ENCODE measurements at places on chromosomes 1 and 21.

DNA sequence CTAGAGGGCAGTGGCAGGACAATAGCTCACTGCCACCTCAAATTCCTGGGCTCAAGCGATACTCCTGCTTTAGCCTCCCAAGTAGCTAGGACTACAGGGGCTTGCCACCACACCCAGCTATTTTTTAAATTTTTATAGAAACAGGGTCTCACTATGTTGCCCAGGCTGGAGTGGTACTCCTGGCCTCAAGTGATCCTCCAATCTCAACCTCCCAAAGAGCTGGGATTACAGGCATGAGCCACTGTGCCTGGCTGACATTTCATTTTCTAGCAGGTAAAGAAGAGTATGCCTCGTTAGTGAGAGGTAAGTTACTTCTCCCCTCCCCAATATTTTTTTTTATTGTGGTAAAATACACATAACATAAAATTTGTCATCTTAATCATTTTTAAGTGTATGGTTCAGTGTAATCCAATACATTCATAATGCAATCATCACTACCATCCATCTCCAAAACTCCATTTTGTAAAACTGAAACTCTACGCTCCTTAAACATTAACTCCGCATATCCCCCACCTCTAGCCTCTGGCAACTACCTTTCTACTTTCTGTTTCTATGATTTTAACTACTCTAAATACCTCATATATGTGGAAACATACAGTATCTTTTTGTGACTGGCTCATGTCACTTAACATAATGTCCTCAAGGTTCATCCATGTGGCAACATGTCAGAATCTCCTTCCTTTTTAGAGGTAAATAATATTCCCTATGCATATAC is 22.4 kb downstream of the ZZZ3 start:
- DNase-seq, result no peak

GRCh38 chr1:212975111-212975918 is 25.0 kb downstream of the VASH2 start:
- no peak for DNase-seq

DNA sequence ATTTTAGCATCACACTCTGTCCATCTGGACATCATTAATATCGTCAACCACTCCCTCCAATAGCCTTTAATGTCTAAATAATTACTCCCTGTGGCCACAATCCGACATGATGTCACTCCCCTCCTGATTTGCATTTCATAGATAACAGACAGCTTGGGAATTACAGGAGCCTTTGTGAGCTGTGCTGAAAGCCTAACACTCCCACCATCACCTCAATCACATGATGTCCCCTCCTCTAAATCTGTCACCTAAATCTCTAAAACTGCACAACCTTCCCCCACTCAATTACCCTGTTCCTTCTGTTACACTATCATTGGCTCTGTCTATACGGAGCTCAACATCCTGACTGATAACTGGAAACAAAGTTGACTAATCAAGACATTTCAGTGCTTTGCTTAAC is 14.3 kb downstream of the NHLH2 start:
- DNase-seq, result no peak

DNA sequence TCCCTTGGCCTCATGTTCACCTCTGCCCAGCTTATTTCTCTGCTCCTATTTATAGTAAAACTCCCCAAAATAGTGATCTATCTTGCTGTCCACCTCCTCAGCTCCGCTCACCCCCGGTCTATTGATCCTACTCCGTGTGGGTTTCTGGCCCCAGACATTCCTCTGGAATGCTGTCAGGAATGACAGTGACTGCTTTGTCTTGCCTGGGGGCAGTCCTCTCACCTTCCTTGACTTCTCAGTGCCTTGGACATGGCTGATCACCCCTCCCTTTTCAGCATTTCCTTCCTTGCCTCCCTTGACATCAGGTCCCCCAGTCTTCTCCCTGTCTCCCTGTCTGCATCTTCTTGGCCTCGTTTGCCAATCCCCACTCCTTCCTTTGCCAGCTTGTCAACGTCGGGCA is 108.1 kb upstream of the BACE2 start:
- DNase-seq, result no peak

GRCh38 chr1:222956601-222957000 is 141.8 kb downstream of the DISP1 start:
- DNase-seq, result no peak

DNA sequence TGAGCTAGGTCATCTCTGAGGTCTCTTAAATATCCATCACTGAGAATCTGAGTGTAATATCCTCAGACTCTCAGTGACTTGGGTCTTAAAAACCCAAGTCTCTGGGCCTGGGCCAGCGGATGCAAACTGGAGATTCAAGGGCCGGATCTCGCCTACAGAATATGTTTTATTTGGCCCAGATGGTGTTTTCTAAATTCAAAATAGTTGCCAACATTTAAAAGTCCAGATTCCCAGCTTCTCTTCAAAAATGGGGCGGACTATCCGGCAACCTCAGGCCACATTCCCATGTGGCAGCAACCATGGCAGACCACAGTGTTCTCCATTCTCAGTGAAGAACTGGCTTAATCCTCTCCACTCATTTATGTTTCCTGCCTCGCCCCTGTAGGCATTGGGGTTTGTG is 12.7 kb upstream of the HEYL start:
- DNase-seq, result no peak

- no peak for DNase-seq
Observed at GRCh38 chr1:2949966-2950925, 71.0 kb upstream of the ACTRT2 start.

Data from NCI-H1436 (cell line).